ENCODE measurements at places on chromosomes 11 and 22.

DNA sequence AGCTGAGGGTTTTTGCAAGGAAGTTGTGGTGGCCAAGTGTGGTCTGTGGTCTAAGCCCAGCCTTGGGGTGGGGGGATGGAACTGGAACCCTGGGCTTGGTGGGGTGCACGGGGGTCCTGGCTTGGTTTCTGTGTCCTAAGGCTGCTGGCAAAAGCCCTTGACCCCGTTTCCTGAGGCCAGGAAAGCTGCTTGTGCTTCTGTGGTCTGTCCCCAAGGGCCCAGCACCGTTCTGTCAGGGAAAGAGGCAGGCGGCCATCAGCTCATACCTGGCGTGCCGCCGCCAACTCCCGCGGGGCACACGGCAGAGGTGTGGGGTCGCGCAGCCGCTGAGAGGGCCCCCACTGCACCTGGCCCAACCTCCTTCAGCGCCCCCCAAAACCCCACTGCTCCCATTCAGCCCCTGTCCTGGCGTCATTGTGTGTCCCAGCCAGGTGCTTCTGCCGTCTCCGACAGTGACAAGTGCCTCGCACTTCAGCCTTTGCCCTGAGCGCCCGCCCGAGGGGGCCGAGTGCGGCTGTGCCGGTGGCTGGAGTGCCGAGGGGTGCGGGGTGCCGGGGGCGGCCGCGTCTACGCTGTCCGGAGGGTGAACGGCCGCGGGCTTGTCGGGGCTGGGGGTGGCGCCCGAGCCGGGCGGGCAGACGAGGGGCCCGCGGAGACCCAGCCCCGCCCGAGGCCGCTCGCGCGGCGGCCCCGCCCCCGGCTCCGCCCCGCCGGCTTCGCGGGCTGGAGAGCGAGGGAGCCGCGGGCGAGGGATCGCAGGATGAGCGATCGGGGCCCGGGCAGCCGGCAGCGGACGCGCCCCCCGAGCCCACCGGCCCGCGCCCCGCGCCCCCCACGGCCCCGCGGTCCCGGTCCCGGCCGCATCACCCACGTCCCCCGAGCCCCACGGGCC is at the start of gene CNIH2:
Gene CNIH2, plus strand, starts transcription at position 705 of the 892 bp plus-strand sequence. CDS start 282 bp downstream, outside the sequence.
- no peak for DNase-seq

GRCh38 chr11:33109294-33109895 is 51.9 kb downstream of the CSTF3 start:
- no peak for DNase-seq

DNA sequence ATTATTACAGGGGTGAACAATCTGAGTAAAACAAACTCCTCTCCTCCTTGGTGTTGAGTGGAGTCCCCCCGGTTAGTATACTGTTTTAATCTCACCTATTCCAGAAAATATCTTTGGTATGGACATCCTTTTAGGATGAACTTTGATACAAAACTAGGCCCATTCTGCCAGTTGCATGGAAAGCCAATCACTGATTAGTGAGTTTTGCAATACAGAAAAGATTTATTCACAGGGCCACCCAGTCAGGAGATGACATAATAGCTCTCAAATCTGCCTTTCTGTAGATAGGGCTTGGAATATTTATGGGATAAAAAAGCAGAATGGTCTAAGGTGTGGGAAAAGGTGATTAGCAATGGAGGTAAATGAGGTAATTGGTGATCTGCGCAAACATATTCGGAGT is 30.3 kb upstream of the SLC22A25 start:
- DNase-seq, result no peak

DNA sequence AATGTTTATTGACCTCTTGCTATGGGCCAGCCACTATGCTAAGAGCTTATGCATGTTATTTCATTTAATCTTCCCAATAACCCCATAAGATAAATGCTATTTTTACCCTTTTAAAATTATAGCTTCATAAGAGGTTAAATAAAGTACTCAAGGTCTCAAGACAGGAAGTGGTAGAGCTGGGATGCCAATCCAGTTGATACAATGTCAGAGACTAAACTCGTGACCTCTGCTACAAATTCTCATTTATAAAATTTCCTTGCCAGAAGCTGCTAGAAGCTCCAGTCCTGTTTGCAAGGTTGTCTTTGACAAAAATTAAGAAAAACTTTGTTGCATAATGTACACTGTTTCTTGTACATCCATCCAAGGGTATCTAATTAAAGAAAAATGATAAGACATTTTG is 265.9 kb upstream of the MPPED2 start:
- DNase-seq, result no peak

DNA sequence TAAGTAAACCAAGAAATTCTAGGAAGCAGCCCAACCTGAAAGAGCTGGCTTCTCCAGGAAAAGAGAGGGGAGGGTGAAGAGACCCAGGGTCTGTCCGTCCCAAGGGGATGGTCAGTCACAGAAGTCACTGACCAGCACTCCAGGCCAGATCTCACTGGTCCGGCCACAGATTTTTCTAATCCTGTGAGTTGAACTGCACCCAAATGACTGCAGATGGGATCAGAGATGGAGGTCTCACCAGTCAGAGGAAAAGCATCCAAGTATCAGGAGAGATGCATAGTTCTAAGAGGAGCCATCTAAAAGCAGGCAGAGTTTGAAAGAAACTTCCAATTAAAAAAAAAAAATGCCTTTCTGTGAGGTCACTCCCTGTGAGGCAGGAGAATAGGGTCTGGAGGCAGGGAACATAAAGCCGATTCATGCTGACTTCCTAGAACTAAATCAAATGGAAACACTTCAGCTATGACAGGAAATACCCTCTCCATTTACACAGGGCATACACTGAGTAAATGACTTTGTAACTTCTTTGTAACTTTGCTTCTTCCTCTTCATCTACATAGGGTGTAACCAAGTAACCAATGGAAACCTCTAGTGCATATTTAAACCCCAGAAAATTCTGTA is 144.5 kb downstream of the CCDC34 start:
- no peak for DNase-seq

DNA sequence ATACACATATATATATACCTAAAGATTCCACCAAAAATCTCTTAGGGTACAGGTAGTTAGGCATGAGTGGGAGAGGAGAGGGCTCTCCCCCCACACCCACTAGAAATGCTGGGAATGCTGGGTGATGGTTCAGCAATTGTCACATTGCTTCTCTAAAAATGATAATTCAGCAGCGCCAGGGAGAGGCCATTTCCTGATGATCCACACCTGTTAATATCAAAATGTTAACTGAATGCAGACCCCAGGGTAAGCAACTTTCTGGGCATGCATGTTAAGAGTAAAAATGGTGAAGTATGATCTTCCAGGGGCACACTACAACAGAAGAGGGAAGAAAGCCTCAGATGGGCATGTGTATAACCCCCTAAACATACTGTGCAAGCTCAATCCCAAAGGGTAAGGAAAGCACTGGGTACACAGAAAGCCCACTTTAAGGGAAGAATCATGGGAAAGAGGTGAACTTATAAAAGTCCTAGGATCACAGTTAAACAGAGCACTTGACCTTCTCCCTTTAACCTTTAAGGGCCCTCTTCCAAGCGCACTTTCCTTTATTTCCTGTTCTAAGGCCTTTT is 67.6 kb upstream of the GNAZ start:
- DNase-seq, result no peak

DNA sequence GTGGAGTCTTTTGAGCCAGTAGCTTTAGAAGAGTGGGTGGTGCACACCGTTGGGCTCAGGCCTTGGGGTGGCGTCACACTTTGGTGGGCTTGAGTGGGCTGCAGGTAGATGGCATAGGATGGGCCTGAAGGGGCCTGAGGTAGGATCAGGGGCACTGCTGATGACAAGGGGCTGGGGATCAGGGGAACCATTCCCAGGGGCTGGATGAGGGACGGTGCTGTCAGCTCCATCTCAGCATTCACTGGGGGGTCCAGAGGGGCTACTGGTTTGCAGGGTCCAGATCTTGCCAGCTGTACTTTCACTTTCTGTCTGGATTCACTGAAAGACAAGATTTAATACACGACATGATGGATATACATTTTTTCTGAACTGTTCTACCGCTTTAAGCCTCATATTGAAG is 11.1 kb downstream of the E2F8 start:
- DNase-seq, result no peak

GRCh38 chr11:125214601-125215565 is 50.3 kb downstream of the PKNOX2 start:
- no peak for DNase-seq

GRCh38 chr11:1994121-1994520 is 3.5 kb downstream of the H19 start:
- DNase-seq, result no peak

Measured in NCI-H2107 (cell line).